Esophagus squamous epithelium (tissue), 5 donors: ENCODE measurements at places on chromosomes 4 and X. TPM values are rescaled to one million over a fixed set of nuclear protein-coding genes. Genes with fewer than 3 reads are reported as not detected.

- no peaks in the 10 kb centered on the region for H3K4me1 ChIP-seq
- no peaks in the 10 kb centered on the region for H3K36me3 ChIP-seq
- no peak overlapping the region for H3K27ac ChIP-seq
- H3K27me3 ChIP-seq = no peaks in the 10 kb centered on the region
Observed at GRCh38 chrX:47316276-47317025, 53.9 kb upstream of the ZNF157 start.

- no peaks in the 10 kb centered on the region for H3K27me3 ChIP-seq
- no peaks in the 10 kb centered on the region for H3K4me1 ChIP-seq
- no peak overlapping the region for H3K4me3 ChIP-seq
- H3K36me3 ChIP-seq = no peaks in the 10 kb centered on the region
Observed at GRCh38 chrX:39372115-39372514, 570.9 kb downstream of the MID1IP1 start.

GRCh38 chr4:88054901-88055300 is 47.5 kb downstream of the PKD2 start:
- no peaks in the 10 kb centered on the region for H3K4me1 ChIP-seq
- no peak overlapping the region for H3K4me3 ChIP-seq
- H3K36me3 ChIP-seq = no peaks in the 10 kb centered on the region
- no peaks in the 10 kb centered on the region for H3K27me3 ChIP-seq
- no peak overlapping the region for H3K27ac ChIP-seq

DNA sequence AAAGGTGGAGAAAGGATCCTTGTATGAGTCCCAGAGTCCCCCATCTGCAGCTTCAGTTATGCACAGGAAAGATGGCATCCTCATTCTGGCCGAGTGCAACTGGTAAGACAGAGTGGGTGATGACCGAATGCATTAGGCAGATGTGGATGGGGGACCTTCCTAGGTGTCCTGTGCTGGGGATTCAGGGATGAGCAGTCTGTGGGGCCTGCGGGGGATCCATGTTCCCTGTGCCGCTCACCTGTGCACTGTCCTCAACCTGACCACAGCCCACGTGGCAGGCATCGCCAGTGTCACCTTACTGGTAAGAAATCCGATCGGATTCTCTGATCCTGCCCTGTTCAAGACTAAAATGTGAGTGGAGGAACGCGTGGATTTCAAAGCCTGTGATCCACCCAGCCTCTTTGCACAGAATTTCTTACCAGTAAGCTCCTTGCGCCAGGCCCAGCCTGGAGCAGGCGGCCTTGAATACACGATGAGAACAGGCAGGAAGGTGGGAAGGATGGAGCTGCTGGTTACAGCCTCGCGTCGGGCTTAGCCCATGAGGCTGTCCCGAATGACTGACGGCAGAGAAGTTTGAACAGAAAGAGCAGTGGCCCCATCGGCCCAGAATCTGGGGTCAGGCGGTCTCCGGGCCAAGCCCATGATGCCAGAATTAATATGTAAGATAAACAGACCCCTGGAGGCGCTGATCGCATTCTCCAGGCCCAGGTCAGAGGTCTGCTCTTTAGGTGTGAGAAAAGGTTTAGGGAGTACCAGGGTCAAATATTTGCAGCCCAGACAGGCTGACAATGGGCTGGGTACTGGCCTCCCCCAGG is 56.5 kb downstream of the CPZ start:
- H3K4me3 ChIP-seq = no peak overlapping the region
- H3K4me1 ChIP-seq = no peaks in the 10 kb centered on the region
- no peak overlapping the region for H3K27ac ChIP-seq
- no peaks in the 10 kb centered on the region for H3K36me3 ChIP-seq
- no peak for DNase-seq

GRCh38 chr4:16199093-16199492 is 27.2 kb downstream of the TAPT1 start:
- no peak for DNase-seq
- no peaks in the 10 kb centered on the region for H3K27me3 ChIP-seq
- no peak overlapping the region for H3K4me3 ChIP-seq
- H3K27ac ChIP-seq = no peak overlapping the region
- H3K4me1 ChIP-seq = peaks cover 34% of the 10 kb centered on the region
- H3K36me3 ChIP-seq = no peaks in the 10 kb centered on the region

DNA sequence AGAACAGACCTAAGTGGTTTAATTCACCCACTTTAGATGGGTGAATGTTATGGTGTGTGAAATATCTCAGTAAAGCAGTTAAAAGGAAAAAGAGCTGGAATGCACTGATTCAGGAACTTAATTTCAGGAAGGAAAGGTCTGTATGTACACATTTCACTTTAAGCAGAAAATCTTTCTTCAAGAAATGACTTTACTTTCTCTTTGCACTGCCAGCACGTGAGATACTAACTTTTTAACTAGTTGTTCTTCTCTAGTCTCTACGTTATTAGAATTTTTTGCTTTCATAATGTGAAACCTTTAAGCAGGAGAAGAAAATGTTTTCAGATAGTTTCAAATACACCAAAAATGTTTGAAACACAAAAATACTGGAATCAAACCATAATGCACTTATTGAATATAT is 18.8 kb downstream of the C4orf46 start:
- H3K36me3 ChIP-seq = no peaks in the 10 kb centered on the region
- no peaks in the 10 kb centered on the region for H3K27me3 ChIP-seq
- H3K4me3 ChIP-seq = no peak overlapping the region

The TASL gene
- total RNA-seq = 0.31 TPM

The NKX3-2 gene
- total RNA-seq = not detected
